ENCODE measurements at places on chromosomes 3 and 15. TPM values are rescaled to one million over a fixed set of nuclear protein-coding genes. Genes with fewer than 3 reads are reported as not detected.

Gene SKOR1
- 0.70 TPM for polyA plus RNA-seq

Gene ACP3
- 86.3 TPM for polyA plus RNA-seq

GRCh38 chr3:11145888-11146287, 8.4 kb upstream of the HRH1 start:
- DNase-seq = no peak

DNA sequence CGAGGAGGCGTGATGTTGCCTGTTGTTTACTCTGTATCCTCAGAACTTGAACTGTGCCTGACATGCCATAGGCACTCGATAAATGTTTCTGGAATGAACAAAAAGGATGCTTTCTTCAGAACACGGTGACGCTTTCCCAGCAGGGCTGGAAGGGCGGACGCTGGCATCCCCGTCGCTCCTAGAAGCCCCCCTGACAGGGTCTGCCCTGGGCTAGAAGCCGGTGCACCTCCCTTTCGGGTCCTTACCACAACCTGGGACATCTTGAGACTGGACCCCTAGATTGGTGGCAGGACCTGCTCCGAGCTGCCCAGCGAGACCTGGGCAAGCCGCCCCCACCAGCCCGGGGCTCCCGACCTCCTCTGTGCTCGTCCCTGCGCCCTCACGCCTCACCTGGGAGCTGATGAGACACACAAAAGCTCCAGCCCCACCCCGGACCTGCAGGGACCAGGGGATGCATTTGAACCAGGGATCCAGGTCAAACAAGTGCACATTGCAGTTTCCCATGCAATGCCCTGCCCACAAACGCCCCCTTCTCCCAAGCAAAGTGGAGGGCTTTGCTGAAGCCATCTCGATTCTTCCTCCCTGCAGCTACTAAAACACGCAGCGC, 131.2 kb upstream of the MEF2A start:
- no peak for DNase-seq
